ENCODE measurements at places on chromosomes 12 and 14.

GRCh38 chr14:101810897-101811621, 49.5 kb downstream of the PPP2R5C start:
- DNase-seq, result no peak

GRCh38 chr14:95331708-95332408, 12.2 kb upstream of the CLMN start:
- no peak for DNase-seq

- DNase-seq, result no peak
These were observed 2.3 kb downstream of the SPATS2 start for GRCh38 chr12:49369411-49370145.

DNA sequence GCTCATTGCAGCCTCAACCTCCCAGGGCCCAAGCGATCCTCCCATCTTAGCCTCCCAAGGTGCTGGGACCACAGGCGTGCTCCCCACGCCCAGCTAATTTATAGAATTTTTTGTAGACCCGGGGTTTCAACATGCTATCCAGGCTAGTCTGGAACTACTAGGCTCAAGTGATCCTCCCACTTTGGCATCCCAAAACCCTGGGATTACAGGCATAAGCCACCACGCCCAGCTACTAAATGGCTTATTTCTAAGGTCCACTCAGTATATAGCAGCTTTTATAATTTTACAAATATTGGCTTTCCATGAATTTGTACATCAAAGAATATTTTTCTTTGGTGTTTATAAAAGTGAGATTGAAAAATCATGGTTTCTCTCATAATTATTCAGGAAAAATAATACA, 167.8 kb downstream of the TTC7B start:
- DNase-seq, result no peak

DNA sequence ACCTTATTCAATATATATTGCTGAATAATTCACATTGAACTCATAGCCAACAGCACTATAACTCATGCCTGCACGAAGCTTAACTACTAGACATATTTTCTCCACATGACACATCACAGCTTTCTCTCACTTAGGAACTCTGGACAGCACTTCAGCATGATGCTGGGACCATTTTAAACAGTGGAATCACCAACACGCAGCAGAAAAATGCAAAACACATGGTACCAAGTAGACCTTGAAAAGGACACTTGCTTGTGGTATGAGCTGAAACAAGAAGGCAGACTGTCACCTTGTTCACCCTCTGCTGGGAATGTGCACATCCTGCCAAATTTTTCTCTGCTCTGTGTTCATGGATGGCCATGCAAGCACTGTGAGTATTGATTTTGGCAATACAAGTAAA, 34.8 kb upstream of the CD9 start:
- DNase-seq, result no peak

DNA sequence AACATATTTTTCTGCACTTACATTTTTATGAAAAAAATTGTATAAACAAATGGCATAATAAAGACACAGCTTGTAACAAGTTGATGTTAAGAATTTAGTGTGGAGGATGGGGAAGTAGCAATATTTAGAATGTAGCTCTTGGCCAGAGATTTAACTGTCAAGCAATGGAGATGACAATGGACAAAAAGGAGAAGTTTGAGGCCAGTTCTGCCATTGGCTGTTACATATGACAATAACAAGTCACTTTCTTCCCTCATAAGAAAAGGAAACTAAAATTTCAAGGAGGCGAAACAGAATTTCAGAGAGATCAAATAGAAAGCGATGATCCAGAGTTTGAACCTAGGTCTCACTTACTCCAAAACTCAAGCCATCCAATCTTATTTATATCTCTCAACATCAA, 122.8 kb upstream of the CCDC175 start:
- no peak for DNase-seq

DNA sequence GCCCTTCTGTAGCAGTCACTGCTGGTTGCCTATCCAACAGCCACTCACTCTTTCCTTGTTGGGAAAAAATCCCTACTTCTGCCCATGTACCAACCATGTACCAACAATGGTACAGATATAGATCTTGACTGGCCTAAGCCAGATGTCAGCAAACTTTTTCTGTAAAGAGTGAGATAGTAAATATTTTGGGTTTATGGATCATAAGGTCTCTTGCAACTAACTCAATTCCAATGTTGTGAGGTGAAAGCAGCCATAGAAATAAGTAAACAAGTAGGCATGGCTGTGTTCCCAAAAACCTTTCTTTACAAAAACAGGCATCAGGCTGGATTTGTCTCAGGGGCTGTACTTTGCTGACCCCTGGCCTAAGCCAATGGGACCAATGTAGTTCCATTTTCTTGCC, 73.5 kb downstream of the ARMH4 start:
- no peak for DNase-seq

GRCh38 chr14:55603401-55603953, 23.5 kb downstream of the KTN1 start:
- no peak for DNase-seq
